ENCODE measurements at places on chromosomes 16 and 17.

- DNase-seq: no peak
Measured at GRCh38 chr16:18800775-18801144, 589 bp downstream of the ARL6IP1 start.

GRCh38 chr16:22638393-22639206 is 127.9 kb downstream of the NPIPB5 start:
- DNase-seq: no peak

DNA sequence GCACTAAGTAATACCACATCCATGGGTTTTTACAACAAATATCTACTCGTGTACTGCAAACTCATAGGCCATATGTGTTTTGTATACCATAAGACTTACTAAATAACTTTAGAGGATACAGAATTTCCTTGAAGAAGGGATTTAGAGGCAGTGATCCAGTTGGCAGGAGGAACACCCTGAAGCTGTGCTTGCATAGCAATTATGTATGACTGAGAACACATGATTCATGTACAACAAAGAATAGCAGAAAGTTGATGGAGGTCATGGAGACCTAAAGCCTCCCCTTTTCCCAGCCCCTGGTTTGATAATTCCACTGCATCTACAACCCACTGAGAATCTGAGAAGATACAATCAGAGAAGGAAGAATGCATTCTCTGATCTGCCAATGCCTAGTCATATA is 83.8 kb upstream of the PMFBP1 start:
- no peak for DNase-seq

GRCh38 chr16:17333229-17333628 is 137.5 kb downstream of the XYLT1 start:
- DNase-seq: no peak

DNA sequence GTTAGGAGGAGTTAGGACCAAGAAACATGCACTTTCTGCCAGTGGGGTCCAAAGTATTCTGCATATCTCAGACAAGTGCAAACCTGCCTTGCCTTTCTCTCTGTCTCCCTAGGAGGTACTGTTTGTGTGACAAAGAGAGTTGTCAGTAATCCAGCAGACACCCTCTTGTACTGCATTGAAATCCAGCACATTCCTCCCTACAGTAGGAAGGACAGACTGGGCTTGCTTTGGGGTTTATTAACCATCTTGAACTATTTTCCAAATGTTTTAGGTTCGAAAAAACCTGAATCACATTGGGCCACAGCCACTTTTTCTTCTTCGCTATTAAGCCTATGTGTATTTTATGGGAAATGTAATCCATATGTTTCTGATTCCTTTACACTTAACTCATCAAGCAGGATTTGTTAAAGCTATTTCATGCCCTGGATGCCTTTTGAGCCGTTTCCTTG is 204.2 kb upstream of the KCNJ16 start:
- no peak for DNase-seq

DNA sequence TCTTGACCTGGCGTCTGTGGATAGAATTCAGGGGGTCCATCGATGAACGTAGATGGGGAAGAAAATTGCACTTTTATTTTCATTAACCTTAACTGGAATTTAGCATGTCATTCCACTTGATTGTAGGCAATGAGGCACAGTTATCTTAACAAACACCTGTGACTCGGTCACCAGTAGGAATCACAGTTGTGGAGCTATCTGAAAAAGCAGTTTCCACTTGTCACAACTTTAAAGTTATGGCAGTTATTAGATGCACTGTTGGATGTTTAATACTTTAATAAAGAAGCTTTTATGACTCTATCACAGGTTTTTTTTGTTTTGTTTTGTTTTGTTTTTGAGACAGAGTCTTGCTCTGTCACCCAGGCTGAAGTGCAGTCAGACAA is 83.7 kb upstream of the LGALS9 start:
- DNase-seq: no peak

GRCh38 chr16:64251742-64252141 is 870.1 kb downstream of the CDH11 start:
- no peak for DNase-seq

- peak; percentile 65 for DNase-seq
Measured at GRCh38 chr17:55705847-55706246, 16.8 kb downstream of the TMEM100 start.

DNA sequence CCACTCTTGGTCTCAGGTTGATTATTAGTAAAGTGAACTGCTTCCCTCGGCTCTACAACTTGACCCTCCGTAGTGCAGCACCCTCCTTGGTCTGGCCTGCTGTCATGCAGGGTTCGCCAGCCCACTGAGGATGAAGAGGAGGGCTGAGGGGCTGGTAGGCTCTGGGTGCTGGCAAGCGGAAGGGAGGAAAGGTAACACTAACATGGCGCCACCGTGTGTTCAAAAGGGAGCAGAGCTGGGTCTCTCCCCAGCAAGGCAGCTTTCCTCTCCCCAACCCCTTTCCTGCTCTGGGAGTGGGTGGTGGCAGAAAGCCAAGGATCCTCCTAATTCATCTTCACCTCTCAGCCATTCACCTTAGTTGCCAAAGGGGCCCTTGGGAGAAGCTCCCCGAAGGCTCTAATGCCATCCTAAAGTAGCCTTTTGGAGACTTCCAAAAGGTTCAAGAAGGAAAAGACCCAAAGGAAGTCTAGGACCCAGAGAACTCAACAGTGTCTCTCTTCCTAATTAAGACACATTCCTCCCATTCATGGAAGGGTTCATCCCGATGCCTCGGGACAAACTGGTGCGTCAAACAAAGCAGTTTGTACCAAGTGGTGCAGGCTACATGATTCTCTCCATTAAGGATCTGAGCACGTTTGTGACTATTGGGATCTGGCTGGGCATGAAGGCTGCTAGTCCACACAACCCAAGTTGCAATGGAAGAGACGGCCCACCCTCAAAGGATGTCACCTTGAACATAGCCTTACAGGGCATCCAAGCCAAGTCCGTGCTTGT is 90.8 kb upstream of the TOB1 start:
- peak; percentile 78 for DNase-seq

DNA sequence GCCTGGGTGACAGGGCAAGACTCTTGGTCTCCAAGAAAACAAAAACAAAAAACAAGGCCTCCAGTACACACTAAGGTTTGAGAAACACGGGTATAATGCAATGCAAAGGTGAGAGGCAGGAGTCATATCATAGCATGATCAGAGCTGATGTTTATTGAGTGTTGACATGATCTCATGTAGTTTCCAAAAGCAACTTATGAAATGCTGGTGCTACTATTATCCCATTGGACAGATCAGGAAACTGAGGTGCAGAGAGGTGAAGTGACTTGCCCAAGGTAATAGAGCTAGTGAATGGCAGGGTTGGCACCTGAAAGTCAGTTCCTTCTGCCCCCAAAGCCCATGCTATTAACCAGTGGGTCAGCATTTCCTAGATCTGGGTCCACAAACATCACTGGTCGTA is 3.1 kb upstream of the NPIPB7 start:
- no peak for DNase-seq

Data from NCI-H345 (cell line).